ENCODE measurements at places on chromosomes 7 and 10.

DNA sequence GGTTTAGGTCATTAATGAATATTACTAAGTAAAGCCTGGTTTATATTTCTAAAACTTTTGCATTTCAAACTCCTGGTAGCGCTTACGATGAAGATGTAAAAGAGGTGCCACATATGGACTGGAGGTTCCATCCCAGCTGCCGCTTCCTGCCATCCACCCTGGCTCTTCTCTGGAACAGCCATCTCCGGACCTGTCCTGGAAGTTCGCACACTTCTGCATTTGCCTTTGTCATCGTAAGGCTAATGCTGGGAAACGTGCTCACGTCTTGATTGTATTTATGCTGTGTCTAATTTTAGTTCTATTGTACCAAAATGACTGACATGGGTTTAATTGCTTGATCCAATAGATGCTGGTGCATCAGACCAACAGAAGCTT lies 103.1 kb downstream of the HIPK2 start:
- no peak for DNase-seq

DNA sequence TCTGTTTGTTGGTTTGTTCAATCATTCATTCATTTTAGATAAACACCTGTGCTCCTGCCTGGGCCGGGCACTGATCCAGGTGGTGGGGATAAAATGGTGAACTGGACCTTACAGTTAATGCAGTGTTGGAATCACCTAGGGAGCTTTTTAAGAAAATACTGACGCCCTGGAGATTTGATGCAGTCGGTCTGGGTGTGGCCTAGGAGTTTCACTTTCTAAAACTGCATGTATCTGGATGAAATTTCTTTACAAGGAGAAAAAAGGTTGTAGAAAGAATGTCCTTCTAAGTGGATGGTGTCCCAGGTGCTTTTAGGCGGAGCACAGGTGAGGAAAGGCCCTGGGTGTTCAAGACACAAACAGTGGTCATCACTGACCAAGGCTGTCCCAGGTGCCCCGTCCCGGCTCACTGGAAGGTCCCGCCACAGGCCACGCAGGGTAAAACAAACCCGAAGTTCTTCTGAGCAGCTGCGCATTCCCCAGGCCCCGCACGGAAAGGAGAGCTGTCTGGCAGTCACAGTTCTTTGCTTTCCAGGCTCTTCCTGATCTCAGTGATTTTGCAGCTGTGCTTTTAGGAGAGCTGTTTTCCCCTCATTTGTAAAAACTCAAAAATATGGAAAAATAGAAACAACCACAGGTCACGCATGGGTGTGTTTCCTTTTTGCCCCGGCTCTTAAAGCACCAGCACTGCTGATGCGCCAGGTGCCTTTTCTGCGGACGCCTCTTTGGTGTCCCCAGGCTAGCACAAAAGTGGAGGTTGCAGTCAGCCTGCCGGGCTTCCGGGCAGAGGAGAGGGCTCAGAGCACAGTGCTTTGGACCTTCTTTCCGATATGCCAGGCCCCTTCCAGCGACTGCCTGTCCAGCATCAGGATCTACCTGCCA lies 161.9 kb downstream of the GRK5 start:
- no peak for DNase-seq

- DNase-seq = no peak
These were observed 19.9 kb downstream of the SLC29A3 start for GRCh38 chr10:71338728-71339495.

DNA sequence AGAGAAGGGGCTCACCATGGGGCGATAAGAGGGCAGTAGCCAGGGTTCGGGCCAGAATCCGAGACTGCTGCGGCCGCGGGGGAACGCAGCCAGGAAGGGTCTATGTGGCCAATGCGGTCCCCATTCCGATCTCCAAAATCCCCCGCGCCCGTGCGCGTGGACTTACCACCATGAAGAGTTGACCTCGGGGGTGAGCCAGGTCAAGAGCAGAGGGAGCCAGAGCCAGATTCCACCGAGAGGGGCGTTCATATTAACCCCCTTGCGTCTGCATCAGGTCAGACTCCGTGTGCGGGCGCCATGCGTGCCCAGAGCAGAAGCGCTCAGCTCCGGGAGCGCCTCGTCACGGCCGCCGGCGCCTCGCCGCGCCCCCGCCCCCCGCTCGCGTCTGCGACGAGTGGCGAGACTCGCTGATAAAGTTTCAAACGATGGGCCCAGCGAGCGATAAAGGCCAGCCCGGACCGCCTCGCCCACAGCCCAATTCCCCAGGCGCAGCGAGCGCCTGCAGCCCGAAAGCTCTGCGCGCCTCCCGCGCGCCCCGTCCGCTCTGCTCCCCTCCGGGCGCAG lies at the start of gene WNT2:
Gene WNT2, minus strand, starts transcription at position 318 of the 564 bp plus-strand sequence. Its CDS starts 69 bp downstream, at position 249.
- no peak for DNase-seq

- DNase-seq = no peak
These were observed 4.0 kb downstream of the VSTM4 start for GRCh38 chr10:49111320-49111698.

DNA sequence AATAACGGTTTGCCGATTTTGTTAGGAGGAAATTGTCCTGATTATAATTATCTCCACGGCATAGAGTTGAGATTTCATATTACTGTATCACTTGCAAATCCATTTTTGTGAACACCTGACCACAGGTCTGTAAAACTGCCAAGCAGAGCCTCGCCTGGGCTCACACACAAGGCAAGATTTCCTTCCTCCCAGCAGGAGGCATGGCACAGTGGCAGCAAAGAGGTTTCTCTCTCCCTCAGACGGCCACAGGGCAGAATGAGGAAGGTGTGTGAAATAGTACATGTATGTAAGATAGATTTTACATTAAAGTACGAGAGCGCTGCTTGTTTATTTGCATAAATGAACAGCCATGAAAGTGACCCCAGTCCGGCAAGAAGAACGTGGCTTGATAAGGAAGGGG lies 130.1 kb downstream of the CELF2 start:
- no peak for DNase-seq

DNA sequence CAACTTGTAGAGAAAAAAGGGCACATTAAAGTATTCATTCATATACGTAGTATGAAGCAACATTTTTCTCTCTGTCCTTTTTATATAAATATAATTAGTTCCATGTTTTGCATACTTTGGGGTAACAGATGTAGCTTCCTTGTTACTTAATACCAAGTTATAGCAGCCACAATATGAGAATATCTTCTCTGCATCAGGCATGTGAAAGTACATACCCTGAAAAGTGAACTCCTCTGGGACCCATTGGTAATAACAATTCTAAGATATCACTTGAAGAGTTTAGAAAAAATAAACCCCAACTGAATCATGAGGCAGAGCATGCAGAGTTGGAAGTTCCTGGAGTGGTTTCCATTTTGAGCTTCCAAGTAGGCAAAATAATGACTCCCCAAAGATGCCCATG lies 2.4 kb upstream of the CRPPA start:
- DNase-seq = no peak

GRCh38 chr10:2836921-2837662 lies 230.3 kb upstream of the PFKP start:
- DNase-seq = no peak

DNA sequence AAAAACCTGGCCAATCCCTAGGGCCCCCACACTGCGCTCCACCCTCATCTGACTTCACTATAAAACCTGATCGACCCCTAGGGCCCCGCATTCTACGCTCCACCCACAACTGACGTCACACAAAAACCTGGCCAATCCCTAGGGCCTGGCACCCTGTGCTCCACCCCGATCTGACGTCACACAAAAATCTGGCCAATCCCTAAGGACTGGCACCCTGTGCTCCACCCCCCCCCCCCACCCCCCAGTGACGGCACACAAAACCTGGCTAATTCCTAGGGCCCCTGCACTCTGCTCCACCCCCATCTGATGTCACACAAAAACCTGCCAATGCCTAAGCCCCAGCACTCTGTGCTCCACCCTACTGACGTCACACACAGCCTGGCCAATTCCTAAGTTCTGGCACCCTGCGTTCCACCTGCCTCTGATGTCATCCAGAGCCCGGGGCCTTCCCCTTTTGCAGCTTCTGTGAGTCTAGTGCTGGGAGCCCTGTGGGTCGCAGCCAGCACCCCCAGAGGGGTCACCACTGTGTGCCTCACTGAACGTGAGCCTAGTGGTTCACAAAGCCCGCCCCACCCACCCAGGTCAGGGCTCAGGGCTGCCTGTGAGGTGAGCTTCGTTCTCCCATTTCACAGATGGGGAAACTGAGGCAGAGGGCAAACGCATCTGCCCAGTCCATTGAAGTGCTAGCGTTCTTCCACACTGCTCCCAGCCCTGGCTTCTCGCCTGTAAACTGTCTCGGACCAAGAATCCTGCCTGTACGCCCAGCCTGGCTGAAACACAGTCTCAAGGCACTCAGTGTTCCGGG lies 40.6 kb downstream of the MICALL2 start:
- no peak for DNase-seq

Data from HS-27A (cell line).